ENCODE measurements at places on chromosomes 5 and 9.

DNA sequence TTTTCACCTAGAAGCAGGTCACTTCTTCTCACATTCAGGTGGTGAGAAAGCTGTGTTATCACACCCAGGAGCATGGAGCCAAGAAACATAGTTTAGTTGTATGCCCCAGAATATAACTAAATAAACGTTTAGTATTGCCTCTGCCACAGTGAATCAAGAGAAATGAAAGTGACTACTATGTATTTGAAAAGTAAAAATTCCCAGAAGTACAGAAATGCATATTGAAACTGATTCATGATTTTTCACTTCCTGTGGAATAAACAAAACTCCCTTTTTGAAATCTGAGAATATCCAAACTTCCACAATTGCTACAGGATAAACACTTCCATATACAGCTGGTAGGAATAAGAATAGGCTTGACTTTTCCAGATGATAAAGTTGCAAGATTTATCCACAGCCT, 15.3 kb upstream of the NINJ1 start:
- DNase-seq = no peak

DNA sequence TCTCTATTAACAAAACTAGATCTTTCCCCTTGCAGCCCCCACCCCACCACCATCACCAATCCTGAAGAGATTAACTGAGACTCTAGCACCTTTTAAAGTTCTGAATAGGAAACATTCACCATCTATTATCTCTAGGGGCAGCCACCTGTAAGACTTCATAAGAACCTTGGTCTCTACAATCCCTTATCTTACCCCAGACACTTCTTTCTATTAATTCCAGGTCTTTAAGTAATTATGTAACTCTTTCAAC, 180.2 kb upstream of the FBXL17 start:
- DNase-seq = no peak

GRCh38 chr5:132901730-132902129, 28.3 kb downstream of the LEAP2 start:
- no peak for DNase-seq

GRCh38 chr5:60263346-60263745, 369.8 kb upstream of the PDE4D start:
- no peak for DNase-seq

DNA sequence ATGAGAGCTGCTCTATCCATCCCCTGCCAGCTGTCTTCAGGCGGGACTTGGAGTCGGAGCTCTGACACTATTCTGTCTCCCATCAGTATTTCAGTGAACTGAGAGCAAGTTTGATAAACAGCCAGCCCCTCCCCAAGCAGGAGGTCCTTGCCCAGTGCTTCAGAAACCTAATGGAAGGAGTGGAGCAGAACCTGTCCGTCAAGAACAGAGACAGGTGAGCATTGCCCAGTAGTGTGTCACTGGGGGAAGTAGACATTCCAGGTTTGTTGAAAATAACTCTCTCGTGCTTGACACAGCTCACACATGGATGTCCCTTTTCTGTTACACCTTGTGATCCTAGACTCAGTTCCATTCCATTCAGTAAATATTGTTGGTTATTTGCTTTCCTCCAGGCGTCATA, 13.2 kb upstream of the TLX3 start:
- DNase-seq = no peak

DNA sequence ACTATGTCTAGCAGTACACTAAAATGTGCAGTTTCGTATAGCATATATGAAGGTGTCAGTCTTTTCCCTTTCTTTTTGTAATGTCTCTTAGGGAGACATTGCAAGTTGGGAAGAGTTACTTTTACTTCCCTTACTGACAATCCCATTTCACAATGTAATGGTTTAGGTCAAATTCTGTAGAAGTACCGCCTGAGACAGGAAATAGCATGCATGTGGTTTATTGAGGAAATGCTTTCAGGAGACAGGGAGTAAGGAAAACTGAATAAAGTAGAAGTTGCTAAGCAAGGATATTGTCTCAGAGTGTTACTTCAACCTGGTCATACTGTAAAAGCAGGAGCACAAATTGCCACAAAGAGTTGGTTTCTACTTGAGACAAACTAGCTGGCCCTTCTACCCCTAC, 32.1 kb upstream of the MSANTD3 start:
- DNase-seq = no peak

DNA sequence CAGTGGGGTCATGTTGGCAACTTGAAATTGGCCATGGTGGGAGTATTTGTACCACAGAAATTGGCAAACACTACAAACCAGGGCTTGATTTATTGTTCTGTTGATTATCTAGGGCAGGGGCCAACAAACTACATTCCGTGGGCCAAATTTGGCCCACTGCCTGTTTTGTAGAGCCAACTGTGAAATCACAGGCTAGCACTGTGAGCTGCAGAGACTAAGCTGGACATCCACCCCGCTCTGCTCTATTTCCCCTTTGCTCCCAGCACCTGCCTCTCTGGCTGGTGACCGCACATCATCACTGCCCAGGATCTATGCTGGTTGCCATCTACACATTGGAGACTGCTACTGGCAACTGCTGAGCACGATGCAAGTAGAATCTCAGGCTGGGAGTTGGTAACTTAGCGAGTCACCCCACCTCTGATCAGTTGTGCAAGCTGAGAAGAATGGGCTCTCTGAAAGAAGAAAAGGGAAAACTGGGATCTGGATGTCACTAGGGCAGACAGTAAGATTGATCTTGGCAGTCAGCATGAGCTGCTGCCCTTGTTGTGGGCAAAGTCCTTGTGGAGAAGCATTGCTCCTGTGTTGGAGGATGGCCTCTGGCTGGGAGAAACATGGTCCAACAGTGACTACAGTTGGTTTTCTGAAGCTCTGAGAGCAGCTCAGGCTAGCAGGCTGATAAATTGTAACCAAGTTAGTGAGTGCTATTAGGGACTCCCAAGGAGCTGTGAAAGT, 144.7 kb upstream of the RAD23B start:
- no peak for DNase-seq

DNA sequence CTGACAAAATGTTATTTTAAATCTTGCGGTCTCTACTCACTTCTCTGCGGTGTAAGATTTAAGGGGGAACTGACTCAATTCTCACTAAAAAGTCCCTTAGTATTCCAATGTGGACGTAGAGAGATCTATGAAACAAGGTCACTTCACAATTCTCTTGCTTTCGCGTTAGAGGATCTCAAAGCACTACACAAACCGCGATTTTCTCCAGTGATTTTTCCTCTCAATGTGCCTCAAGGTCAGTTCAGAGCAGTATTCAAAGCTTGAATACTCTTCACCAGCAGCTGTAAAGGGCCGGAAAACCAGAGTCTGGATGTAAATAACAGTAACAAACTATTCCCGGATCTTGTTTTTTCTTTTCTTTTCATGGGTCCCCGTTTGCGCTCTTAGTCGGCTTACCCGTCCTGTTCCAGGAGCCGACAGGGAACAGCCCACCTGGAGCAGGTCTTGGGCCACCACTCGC, 128.2 kb downstream of the TMEM161B start:
- DNase-seq = no peak

- no peak for DNase-seq
These were observed 24.9 kb upstream of the ELAVL2 start for GRCh38 chr9:23850690-23851629.

DNA sequence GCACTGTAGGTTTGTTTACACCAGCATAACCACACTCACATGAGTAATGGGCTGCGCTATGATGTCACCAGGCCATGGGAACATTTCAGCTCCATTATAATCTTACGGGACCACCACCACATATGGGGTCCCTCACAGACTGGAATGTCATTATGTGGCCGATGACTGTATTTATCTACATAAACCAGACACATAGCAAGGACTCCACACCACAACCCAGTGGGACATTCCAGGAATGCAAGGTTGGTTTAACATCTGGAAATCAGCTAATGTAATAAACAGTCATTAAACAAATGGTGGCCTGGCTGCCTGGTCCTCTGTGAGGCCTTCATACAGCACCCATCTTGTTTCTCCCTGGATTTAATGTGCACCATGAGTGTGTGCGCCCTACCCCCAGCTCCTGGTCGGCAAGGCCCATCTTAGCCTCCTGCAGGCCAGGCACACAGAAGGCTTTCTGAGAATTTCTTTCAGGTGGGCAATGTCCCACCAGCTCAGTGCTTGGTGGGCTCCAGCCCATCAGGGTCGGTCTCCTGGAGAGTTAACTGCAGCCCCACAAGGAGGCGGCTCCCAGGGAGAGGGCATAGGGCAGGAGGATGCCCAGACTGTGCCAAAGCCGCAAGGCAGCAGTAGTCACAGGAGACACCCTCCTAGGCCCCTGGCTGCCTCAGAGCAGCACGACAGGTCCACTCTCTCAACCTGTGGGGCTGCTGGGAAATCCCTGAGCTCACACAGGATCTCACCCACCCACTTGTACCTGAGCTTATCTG, 35.9 kb upstream of the SARDH start:
- no peak for DNase-seq

GRCh38 chr9:133202145-133202513, 6.9 kb downstream of the OBP2B start:
- DNase-seq = no peak

DNA sequence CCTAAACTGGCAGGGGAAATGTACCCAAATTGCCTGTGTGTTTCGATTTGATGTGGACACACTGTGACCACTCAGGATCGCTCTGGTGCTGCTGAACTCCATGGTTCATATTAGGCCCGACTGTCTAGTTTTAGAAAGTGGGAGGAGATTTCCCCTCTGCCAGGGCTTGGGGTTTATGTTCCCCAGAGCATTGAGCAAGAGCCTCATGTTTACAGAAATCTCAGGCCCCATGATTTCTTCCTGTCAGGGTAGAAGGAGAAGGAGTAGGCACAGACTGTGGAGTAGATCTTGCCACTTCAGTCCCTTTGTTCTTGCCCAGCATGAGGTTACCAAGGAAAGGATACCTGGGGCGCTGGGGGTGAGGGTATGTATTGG, 40.8 kb upstream of the GLRX start:
- no peak for DNase-seq

DNA sequence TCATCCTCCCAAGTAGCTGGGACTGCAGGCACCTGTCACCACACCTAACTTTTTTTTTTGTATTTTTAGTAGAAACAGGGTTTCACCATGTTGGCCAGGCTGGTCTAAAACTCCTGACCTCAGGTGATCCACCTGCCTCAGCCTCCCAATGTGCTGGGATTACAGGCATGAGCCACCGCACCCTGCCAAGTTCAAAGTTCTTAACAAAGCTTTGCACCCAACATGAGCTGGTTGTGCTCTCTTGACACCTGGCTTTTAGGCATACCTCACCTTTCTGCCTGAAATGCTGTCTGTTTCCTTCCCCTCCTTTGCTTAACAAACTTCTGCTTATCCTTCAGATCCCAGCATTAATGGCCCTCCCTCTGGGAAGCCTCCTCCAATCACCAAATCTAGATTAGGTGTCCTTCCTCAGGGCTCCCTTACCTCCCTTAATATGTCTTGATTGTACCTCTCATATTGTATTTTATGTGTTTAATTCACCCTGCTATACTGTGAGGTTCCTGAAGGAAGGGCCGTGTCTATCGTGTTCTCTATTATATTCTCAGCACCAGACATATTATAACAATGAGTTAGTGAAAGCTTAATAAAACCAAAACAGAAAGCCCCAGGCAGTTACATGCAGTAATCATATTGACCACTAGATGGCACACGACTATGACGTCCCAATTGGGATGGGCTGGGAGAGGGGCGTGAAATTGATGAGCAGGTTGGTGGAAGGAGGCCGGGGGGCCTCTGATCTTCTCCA, 62.9 kb upstream of the PPARGC1B start:
- DNase-seq = no peak

- no peak for DNase-seq
These were observed 39.5 kb downstream of the PRKACG start for GRCh38 chr9:68974431-68974830.

DNA sequence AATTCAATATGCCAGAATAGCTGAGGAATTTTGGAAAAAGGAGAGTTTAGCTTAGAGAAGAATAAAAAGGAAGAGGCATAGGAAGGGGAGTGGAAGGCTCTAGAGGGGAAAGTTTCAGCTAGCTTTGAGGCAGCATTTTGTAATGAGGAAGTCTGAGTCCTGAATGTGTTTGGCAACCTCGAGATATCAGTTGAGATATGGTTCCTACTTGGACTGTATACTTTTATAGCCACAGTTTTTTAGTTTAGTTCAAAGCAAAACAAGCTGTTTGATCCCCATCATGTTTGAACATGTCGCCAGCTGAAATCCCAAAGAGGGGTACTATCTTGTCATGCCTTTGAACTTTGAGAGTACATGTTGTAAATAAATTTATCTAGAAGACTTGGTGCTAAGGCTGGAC, 559.0 kb upstream of the FTMT start:
- no peak for DNase-seq

GRCh38 chr5:139845846-139846681, 50.5 kb downstream of the PSD2 start:
- no peak for DNase-seq

DNA sequence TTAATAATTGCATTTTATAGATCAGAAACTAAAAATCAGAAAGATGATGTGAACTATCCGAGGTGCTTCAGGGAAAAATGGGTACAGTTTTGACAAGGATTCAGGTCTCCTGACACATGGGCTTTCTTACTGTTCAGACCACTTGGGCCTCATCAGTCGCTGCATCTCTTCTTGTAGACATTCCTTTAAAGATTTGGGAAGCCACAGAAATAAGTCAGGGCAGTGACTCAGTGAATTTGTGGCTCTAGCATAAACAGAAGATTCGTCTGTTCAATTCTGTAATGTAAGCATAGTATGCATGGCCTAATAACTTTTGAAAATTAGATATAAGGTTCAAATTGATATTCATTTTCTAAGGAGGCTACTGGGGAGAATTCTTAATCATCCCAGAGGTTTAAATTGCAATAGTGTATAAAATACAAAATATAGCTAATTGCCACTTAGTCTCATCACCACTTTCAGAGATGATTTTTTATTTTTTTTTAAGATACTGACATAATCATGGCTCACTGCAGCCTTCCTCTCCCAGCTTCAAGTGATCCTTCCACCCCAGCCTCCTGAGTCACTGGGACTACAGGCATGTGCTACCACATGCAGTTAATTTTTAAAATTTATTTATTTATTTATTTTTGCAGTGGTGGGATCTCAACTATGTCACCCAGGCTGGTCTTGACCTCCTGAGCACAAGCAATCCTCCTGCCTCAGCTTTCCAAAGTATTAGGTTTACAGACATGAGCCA, 48.9 kb downstream of the RASEF start:
- DNase-seq = no peak

DNA sequence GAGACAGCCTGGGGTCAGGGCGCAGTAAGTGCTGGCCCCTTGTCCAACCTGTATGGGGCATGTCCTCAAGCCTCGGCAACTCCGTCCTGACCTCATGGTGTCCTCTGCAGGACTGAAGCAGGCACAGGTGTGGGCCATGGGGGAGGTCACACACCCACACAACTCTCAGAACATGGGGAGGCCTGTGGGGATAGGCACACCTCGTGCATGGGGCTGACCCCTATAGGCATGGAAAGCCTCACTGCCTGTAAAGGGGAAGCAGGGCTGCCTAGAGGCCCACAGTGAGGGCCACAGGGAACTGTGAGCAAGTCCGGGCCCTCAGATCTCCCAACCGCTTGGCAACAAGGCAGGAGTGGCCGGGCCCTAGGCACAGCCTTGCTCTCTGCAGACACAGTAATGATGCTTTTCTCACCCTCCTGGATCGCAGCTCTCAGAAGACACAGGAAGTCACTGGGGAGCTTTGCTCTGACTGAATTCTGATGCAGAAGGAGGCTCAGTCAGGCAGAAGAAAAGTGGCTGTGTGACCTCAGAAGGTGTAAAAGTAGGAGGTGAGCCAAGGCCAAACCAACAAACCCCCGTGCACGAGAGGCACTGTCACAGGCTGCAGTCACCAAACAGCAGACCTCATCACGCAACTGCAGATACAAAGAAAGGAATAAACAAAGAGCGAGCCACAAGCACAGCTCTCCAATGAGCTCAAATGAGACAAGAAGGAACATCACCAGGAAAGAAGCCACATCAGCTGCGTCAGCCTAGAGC, 5.4 kb downstream of the IPPK start:
- DNase-seq = no peak
